Cerebellar cortex (tissue), 1 donor: ENCODE measurements at places on chromosomes 16 and 17.

- DNase-seq = peak; percentile 57
Observed at GRCh38 chr16:68972013-68972412, 128.7 kb downstream of the TANGO6 start.

DNA sequence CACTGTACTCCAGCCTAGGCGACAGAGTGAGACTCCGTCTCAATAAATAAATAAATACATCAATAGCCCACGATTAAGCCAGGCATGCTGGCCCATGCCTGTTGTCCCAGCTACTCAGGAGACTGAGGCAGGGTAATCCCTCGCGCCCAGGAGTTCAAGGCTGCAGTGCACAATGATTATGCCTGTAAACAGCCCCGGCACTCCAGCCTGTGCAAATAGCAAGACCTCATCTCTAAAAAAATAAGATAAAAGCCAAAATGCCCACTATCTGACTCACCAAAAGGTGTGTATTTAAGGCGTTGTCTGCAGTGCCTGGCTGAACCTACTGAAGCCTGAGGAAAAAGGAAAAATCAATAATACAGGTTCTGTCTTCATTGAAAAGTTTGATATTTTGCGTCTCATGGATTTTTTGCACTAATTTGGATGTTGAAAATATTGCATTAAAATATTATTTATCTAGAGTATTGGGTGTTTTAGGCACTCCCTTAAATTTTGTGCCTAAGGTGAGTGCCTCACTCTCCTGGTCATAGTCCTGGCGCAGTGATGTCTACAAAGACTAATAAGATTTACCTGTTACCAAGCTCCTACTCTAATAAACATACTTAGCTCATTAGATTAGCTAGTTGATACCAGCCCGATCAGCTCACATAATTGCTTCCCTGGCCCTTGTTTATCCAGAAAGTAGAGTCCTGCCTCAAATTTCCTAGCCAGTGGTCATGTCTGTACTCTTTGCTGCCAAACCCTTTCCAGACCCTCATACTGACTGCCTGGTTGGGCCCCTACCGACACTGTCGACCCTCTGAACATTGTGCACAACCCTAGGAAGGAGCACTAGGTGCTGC is 24.7 kb upstream of the TOB1 start:
- no peak for DNase-seq

DNA sequence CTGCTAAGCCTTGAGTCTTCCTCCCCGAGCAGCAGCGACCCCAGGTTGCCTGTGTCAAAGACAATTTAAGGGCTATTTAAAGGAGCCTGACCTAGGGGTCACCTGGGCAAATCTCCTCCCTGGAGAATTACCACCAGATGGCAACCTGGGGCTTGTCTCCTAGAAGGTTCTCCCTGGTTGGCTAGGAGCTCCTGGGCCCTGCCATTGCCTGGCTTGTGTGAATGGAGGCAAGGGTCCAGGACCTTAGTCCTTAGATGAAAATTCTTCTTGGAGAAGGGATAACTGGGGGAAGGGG is 51.3 kb upstream of the TAC4 start:
- DNase-seq = peak; percentile 76

- no peak for DNase-seq
Observed at GRCh38 chr17:79983456-79983855, 52.2 kb downstream of the TBC1D16 start.

DNA sequence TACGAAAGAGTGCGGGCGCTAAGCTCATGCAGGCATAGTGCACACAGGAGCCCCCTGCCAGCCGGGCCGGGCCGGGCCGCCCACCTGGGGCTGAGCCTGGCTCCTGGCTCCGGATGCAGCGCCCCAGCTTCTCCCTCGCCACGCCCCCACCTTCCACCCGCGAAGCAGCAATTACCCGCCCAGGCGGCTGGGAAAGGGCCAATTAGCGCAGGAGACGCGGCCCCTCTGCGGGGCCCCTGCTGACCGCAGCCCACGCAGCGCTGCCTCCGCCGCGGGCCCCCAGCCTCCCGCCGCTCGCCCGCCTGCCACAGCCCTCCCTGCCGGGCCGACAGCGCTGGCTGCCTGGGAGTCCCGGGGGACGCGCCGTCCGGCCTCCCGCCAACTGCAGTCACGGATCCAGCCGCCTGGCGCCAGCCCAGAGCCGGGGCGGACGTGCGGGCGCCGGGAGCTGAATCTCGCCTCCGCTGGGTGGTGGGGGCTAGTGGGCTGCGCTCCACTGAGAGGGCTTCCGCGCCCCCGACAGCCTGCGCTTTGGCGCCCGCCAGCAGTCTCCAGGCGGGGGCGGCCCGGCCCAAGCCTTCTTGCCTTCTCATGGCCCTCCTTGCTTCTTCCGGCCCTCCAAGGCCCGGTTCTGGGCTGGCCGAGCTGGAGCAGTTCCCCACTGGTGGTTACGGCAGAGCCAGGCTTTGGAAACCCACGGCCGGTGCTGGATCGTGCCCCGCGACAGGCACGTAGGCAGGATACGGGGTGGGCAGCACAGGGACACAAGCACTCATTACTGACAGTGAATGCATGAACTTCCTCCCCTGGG is 14.9 kb upstream of the CBFB start:
- DNase-seq = no peak

DNA sequence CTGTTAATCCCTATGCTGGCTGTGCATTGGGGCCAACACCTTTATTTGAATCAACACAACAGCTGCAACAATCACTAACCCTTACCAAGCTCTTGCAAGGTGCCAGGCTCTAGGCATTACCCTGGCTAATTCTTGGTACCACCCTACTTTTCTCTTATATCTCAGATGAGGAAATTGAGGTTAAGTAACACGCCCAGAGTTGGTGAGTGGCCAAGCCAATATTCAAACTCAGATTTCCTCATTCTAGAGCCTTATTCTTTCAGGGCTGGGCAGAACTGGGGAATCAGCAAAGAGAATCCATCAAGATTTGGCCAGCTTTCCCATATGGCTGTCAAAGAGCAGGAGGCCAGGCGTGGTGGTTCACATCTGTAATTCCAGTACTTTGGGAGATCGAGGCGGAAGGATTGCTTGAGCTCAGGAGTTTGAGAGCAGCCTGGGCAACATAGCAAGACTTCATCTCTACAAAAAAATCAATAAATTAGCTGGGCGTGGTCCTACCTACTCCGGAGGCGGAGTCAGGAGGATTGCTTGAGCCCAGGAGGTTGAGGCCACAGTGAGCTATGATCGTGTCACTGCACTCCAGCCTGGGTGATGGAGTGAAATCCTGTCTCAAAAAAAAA is 23.7 kb downstream of the ARSG start:
- no peak for DNase-seq

DNA sequence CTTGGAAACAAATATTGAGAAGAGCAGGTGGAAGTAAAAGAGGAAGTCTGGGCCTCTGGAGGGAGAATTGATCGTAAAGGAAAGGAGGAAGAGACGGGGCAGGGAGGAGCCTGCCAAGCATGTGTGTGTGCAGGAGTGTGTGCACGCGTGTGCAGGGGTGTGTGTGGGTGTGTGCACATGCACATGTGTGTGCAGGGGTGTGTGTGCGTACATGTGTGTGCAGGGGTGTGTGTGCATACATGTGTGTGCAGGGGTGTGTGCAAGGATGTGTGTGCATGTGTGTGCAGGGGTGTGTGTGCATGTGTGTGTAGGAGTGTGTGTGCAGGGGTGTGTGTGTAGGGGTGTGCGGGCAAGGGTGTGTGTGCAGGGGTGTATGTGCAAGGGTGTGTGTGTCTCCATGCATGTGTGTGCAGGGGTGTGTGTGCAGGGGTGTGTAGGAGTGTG is 10.0 kb downstream of the CEP295NL start:
- DNase-seq = no peak

DNA sequence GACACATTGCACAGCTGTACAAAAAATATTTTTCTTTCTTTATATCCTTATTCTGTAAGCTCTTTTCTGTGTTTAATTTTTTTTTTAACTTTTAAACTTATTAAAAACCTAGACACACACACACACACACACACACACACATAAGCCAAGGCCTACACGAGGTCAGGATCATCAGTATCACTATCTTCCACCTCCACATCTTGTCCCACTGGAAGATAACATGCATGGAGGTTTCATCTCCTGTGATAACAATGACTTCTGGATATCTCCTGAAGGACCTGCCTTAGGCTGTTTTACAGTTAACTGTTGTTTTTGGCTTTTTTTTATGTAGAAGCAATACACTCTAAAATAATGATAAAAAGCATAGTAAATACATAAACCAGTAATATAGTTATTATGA is 71.2 kb downstream of the TNRC6C start:
- no peak for DNase-seq

DNA sequence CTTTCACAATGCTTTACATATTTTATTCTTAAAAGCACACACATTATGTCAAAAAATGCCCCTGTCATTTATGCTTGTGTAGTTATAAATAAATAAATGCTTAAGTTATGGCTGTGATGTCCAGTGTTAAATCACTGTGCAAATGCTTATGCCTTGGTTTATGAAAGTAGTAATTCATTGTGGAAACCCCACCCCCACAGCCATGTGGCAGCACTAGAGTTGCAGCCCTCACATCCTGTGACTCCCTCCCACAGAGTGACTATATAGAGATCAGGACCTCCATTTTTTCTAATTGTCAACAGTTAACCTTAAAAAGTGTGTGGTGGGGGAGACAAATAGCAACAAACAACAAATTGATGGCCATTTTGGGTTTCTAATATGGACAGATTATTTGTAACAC is 2.4 kb downstream of the SKAP1 start:
- DNase-seq = no peak

DNA sequence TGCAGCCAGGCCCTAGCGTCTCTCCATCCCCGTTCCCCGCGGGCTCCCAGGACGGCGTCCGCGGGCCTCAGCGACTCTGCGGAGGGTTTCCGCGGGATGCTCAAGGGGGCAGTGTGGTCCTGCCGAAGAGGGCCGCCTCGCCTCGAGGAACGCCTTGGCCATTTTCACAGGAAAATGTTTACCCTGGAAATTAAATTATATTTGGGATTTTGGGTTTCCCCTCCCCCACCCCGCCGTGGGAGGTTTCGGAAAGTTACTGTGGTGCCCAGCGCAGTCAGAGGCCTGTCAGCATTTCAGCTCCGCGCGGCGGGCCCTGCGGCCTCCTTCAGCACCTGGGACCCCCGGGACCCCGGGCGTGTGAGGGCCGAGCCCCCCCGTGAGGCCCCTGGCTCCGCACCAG is 94.5 kb downstream of the PCTP start:
- DNase-seq = peak; percentile 5

DNA sequence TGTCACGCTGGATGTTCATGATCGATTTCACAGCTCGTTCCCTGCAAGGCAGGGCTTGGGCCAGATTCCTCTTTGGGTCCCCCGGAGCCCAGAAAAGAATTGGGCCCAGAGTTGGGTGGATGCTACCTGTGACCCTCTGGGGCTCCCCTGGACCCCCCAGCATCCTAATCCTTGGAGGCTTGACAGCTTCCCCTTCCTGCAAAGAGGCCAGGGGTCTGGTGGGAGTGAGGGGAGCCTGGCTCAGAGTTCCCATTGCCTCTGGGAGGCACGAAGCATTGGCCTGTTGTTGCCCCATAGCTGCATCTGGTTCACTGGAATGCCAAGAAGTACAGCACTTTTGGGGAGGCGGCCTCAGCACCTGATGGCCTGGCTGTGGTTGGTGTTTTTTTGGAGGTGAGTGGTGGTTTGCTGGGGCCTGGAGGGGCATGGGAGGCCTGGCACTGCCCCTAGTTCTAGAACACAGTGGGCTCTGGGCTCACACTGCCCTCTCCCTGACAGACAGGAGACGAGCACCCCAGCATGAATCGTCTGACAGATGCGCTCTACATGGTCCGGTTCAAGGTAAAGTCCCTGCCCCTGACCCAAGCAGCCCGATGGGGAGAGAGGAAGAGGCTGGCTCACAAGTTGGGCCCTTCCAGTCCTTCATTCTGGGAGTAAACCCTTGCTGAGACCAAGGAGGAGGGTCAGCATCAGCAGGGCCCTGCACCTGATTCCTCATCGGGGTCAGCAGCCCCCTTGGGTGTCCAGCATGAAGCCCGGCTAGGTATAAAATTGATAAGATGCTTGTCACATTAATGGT is 7.2 kb downstream of the CA7 start:
- no peak for DNase-seq

DNA sequence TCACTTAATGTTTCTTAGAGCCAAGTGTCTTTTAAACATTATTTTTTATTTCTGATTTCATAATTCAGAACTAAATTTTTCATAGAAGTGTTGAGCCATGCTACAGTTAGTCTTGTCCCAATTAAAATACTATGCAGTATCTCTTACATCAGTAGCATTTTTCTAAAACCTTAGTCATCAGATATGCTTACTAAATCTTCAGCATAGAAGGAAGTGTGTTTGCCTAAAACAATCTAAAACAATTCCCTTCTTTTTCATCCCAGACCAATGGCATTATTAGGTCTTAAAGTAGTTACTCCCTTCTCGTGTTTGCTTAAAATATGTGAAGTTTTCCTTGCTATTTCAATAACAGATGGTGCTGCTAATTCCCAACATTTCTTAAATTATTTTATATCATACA is 13.6 kb upstream of the BCAS3 start:
- DNase-seq = no peak

DNA sequence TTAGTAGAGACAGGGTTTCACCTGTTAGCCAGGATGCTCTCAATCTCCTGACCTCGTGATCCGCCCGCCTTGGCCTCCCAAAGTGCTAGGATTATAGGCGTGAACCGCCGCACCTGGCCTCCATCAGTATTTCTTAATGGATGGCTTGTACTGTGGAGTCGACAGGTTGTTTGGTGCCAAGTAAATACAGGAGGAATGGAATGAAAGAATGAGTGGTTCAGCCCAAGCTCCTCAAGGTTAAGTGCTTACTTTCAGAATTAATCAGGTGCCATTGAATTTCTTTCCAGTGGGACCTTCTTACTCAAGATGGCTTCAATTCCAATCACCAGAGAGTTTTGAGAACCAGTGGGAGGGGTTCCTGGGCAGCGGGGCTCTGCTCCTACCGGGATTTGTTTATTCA is 25.0 kb downstream of the ALOX15 start:
- no peak for DNase-seq

DNA sequence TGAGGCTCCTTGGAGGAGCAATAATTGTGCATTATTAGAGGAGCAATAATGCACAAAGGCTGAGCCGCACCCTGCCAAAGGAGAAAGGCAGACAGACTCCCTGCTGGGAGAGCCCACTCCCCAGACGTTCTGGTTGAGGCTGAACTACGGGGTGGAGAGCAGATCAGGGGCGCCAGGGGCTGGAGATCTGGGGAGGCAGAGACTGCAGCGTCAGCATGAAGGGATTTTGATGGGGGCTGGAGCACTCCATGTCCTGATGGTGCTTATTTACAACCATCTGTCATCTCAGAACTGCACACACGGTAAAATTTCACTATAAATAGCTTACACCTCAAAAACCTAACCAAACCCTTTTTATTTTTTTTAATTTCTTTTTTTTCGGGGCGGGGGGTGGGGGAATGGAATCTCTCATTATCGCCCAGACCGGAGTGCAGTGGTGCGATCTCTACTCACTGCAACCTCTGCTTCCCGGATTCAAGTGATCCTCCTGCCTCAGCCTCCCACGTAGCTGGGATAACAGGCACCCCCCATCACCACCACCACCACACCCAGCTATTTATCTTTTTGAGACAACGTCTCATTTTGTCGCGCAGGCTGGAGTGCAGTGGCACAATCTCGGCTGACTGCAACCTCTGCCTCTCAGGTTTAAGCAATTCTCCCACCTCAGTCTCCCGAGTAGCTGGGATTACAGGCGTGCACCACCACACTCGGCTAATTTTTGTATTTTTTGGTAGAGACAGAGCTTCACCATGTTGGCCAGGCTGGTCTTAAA is 4.3 kb upstream of the C16orf95 start:
- DNase-seq = peak; percentile 90
